ENCODE measurements at places on chromosomes 3 and 15.

- peak; percentile 27 for DNase-seq
These were observed at the start of gene ALDH1A3 for GRCh38 chr15:100879464-100880138. Gene ALDH1A3, plus strand, starts transcription at chr15:100879831. Its CDS starts 77 bp downstream, at chr15:100879908.

GRCh38 chr3:156382458-156383346 lies 172.2 kb downstream of the SSR3 start:
- DNase-seq, result peak; percentile 13

GRCh38 chr3:124519591-124520194 lies 210.6 kb upstream of the UMPS start:
- no peak for DNase-seq

GRCh38 chr3:177800561-177800960 lies 603.3 kb upstream of the TBL1XR1 start:
- DNase-seq, result no peak

- no peak for DNase-seq
These were observed 33.3 kb downstream of the MGLL start for GRCh38 chr3:127789051-127789450.

GRCh38 chr3:99892332-99892731 lies 74.7 kb downstream of the CMSS1 start:
- no peak for DNase-seq

- peak; percentile 35 for DNase-seq
These were observed 332.6 kb downstream of the LSAMP start for GRCh38 chr3:116112696-116113095.

DNA sequence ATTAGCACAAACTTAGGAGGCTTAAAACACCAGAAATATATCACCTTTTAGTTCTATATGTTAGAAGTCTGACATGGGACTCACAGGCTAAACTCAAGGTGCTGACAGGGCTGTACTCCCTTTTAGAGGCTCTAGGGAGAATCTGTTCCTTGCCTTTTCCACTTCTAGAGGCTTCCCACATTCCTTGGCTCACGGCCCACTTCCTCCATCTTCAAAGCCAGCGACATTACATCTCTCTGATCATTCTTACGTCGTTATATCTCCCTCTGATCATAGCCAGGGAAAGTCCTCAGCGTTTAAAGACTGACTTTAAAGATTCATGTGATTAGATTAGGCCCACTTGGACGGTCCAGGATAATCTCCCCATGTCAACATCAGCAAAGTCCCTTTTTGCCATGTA lies 166.3 kb downstream of the GREM1 start:
- DNase-seq, result no peak

DNA sequence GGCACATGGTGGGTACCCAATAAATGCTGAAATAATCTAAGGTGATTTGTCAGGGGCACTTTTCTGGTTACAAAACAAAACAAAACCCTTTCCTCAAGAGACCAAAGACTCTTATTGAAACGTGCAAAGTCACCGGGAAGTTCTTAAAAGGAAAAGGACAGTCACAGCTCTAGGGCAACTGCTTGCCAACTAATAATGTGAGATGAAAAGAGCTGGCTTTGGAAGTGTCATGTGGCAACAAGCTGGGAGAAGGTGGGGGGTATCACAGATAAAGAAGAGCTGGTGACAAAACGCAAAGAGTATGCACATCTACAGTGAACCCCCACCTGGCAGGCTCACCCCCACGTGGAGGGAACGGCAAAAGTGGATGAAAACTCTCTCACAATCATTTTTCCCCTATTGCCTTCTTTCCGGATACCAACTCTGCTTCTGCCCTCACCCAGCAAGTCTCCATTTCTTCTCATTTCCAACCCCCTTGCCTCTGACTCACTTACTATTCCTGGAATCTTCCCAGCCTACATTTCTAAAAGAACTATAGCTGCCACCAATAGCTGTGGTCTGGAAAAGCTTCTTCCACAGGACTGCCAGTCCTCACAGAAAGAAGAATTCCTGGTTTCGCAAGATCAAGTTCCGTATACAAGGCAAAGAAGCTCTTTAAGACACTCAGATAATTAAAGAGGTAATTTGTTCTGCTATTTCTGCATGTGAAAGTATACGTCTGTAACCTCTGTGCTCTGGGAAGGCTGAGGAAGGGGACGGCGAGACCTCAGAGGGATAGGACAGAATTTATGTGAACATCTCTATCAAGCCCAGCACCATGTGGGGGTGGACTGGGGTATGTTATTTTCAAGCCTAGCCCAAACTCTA lies 21.8 kb upstream of the ANPEP start:
- DNase-seq, result peak; percentile 92

DNA sequence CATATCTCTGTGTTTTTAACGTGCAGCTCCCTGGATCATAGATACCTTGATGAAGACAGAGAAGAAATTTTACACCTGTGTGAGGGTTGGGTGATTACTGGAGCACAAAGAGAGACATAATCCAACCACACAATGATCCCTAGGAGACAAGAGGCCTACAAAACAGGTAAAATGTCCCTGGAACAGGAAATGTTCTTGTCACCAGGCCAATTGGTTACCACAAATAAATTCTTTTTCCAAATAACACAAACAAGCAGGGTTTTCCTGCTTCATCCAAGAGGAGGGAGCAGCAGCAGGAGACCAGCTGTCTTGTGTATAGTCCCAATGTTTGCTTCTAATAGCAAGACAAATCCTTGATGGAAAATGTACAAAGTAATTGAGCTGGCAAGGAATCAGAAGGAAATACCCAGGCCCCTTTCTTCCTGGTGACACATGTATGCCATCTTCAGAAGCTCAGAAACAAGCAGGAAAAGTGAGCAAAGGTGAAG lies 1.4 kb downstream of the MGLL start:
- DNase-seq, result no peak

GRCh38 chr3:2166552-2166951 lies 67.9 kb downstream of the CNTN4 start:
- no peak for DNase-seq

DNA sequence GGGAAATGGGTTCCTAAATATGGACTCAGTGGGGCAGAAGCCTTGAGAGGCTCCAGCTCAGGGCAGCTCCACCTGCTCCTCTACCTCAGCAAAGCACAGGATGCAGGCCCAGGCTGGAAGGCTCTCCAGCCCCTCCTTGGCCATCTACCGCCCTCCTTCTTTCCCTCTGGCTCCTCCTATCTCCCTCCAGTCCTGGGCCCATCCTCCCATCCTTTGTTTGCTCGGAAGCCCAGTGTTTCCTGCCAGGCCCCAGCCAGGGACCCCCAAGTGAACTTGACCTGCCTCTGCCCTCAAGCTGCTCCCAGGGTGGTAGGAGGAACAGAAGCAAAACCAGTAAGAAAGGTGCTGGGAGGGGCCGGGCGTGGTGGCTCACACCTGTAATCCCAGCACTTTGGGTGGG lies 20.1 kb downstream of the MAPKAPK3 start:
- DNase-seq, result no peak

GRCh38 chr3:176167272-176167671 lies 1030.0 kb downstream of the TBL1XR1 start:
- DNase-seq, result no peak

DNA sequence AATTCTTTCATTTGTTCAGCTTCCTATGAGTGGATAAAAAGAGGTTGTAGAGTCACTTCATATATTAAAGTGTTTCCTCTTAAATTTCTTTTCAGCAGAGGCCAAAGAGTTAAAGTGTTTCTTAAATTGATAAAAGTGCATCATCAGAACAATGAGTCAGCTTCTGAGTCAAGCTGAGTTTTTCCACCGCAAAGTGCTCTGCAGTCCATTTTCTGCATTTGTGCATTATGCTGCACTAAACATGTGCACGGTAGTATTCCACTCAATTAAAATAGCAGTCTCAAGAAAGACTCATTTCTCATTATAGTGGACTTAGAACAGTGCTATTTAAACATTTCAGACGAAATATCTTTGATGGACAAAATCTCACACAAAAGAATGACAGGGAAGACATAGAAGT lies 152.0 kb downstream of the ZBBX start:
- peak; percentile 11 for DNase-seq

- peak; percentile 80 for DNase-seq
These were observed 170.7 kb downstream of the WDR72 start for GRCh38 chr15:53588773-53589172.

- no peak for DNase-seq
These were observed 1018.2 kb downstream of the DIPK2A start for GRCh38 chr3:144989807-144990206.

DNA sequence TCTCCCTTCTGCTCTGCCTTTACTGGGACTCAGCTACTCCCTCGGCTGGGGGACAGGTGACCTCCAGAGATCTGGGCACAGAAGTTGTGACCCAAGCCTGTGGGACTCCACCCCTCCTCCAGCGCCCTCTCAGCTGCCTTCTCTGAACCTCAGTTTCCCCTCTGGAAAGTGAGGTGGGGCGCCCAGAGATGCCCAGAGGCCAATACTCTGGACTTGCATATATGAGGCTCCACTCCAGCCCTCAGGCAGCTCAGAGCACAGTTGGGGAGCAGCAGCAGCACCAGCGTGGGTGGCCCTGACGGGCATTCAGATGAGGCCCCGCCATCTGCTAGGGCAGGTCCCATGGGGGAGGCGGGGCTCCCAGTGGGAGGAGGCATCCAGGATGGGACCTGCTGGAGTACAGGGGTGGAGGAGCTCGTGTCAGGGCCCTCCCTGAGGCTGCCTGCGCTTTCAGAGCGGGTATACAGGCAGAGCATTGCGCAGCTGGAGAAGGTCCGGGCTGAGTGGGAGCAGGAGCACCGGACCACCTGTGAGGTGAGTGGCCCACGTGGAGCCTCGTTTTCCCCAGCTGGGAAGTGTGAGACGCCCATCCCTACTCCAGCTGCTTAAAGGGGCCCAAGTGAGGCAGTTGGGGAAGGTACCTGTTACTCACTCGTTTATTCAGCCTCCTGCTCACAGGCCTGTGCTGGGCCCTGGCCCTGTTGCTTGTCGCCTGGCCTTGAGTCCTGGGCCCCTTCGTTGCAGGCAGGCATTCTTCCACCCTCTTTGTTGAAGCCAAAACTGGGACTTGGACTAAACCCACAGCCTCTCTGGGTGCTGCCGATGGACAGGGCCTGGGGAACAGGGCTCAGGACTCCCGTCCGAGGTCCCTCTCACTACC lies 35.4 kb downstream of the PSTPIP1 start:
- no peak for DNase-seq

- no peak for DNase-seq
These were observed 653.9 kb downstream of the ROBO1 start for GRCh38 chr3:79113876-79114275.

DNA sequence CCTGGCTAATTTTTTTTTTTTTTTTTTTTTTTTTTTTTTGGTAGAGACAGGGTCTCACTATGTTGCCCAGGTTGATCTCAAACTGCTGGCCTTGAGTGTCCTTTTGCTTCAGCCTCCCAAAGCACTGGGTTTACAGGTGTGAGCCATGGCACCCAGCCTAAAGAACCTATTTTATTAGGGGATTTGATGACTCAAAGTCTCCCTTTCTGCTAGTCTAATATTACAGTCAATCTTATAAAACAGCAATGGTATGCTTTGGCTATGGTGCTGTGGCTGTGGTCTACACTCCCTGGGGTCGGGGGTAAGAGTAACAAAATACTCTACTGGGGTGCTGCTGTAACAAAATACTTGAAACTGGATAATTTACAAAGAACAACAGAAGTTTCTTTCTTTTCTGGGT lies 44.8 kb downstream of the ZNF589 start:
- DNase-seq, result no peak

- no peak for DNase-seq
These were observed 31.4 kb upstream of the MGLL start for GRCh38 chr3:127853681-127854080.

DNA sequence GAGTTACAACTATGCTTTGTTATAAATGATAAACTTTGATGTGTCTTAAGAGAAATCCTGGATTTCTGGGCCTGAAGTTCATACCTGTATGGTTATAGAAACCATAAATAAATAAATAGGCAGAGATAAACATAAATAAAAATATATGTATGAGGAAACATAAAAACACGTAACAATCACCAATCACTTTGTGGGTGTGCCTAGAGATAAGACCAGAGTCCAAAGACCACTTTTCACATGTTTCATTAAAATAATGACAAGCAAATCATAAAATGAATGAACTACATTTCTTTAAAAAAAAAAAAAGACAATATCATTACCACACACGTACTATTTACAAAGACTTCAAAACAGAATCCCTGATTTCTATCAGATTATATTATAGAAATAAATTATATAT lies 14.1 kb downstream of the PIK3R4 start:
- DNase-seq, result no peak

- no peak for DNase-seq
These were observed 151.4 kb upstream of the BCL6 start for GRCh38 chr3:187896646-187897045.

DNA sequence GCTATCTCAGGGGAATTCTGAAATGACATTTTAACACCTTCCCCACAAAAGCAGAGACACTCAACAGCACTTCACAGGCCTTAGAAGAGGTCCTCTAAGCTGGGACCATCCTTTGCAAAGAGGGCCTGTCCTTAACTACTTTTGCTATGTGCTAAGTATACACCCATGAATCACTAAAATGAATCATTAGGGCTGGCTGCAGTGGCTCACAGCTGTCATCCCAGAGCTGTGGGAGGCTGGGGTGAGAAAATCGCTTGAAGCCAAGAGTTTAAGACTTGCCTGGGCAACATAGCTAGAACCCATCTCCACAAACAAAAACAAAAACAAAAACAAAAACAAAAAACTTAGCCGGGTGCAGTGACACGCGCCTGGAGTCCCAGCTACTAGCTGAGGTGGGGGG lies 53.9 kb upstream of the MELTF start:
- peak; percentile 83 for DNase-seq

DNA sequence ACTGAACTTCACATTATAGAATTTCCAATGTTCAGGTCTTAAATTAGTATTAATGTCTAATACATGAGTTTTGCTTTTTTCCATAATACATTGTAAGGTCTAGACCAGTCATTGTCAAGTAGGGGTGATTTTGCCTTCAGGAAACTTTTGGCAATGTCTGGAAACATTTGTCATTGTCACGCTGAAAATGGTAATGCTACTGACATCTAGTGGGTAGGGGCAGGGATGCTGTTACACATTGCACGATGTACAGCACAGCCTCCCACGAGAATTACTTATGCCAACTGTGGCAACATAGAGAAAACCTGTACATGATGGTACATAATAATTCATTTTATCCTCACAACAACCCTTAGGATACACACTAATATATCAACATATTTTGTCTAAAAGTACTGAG lies 384.1 kb downstream of the CADM2 start:
- no peak for DNase-seq

DNA sequence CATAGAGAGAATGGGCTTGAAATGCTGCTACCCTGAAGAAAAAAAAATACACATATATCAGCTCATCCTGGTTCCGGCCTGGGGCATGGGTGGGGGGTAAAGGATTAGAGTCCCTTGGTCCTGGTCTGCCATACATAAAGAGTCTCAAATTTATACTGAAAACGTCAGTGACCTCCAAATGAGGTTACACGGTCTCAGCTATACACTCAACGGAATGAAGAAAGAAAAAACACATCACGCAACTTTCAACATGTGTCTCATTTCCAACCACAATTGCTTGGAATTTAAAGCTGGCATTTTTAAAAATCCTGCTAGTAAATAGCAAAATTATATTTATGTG lies 612.8 kb downstream of the MCTP2 start:
- no peak for DNase-seq

DNA sequence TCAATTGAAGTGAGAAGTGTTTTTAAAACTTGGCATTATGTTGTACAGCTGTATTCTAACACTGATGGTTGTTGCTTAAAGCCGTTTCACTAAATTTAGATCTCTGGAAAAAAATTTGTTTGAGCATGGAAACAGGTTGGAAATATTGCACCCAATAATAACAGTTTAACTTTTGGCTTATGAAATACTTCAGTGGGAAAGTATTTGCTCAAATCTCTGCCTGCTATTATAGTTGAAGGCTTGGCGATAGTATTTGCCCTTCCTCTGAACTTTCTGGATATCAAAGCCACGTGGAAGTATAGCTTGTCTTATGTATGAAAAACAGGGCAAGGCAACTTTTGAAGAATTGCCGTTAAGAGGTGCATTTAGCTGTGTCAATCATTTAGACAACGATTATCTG lies 270.3 kb upstream of the LRRFIP2 start:
- no peak for DNase-seq

Measured in stromal cell of bone marrow (primary cell).